ENCODE measurements at places on chromosomes 7 and 10.

- DNase-seq = no peak
These were observed 84.6 kb downstream of the CH25H start for GRCh38 chr10:89122433-89123051.

DNA sequence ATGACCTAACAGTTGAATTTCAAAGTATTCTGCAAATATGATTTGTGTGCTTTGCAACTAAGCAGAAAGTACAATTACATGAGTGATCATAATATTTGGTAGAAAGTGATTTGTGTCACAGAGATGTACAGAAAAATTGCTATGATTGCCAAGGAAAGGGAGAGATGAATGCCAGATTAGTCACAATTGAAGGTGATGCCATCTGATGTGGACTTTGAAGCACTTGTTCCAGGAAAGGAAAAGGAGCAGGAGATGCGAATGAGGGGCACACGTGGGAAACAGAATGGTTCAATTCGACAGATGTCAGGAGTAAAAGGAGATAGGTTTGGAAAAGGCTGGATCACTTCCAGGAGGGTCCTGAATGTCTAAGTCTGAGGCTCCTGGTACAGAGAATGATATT lies 153.1 kb upstream of the LAMB4 start:
- no peak for DNase-seq

- DNase-seq = no peak
These were observed 8.3 kb downstream of the ATOH7 start for GRCh38 chr10:68223535-68224165.

DNA sequence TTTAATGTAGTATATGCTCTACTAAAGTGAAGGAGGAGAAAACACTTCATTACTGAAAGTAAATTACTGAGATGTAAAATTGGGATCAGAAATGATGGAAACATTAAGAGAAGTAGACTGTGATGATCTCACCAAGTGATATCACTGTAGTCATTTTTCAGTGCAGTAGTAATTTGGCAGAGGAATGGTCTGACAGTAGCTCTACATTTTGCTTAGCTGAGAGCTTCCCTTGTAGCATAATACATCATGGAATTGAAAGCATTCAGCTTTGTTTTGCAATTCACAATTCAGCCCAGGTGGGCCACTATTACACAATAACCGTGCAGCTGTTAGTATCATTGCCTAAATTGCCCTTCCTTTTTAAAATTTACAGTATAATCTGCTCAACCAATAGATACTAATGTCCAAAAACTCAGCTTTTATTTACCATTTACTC lies 19.4 kb upstream of the CABCOCO1 start:
- no peak for DNase-seq

DNA sequence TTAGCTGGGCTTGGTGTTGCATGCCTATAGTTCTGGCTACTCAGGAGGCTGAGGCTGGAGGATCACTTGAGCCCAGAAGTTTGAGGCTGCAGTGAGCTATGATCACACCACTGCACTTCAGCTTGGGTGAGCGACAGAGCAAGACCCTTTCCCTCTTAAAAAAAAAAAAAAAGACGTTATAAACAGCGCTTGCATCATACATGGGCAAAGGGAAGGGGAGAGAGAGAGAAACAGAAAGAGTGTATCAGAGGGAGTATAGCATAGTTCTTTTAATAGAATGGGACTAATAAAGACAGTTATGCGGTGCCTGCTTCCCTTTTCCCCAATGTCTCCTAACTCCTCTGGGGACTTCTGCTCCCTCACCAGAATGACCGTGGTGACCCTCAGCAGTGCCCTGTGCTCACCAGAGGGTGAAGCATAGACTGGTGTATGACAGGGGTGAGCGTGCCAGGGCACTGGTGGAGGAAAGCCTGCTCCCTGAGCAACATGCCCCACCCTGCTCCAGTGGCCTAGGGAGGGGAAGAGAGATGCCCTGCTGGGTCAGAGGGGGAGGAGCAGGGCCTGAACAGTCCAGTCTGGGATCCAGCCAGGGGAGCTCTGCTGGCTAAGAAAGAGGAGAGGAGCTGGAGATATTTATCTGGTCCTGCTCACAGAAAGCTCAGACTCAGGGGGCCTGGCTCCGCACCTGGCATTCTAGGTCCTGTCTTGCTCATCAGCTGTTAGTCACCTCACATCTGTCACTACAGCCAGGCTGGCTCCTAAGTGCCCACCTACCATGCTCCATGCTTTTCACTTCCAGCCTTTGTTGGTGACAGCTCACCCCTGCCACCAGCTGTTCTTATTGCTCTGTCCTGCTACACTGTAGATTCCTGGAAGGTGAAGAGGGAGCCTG lies 2.2 kb downstream of the PDZD7 start:
- DNase-seq = no peak

DNA sequence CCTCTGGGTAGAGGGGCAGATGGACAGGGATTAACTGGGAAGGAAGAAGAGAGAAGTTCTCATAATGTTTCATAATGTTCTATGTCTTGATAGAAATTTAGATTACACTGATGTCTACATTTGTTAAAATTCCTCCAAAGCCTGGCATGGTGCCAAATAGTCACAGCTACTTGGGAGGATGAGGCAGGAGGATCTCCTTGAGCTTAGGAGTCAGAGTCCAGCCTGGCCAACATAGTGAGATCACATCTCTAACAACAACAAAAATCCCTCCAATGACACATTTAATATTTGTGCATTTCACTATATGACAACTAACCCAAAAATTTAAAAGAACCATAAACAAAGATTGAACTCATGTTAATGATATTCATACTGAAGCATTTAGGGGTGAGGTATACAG lies 33.0 kb upstream of the PPP1R3C start:
- DNase-seq = no peak

DNA sequence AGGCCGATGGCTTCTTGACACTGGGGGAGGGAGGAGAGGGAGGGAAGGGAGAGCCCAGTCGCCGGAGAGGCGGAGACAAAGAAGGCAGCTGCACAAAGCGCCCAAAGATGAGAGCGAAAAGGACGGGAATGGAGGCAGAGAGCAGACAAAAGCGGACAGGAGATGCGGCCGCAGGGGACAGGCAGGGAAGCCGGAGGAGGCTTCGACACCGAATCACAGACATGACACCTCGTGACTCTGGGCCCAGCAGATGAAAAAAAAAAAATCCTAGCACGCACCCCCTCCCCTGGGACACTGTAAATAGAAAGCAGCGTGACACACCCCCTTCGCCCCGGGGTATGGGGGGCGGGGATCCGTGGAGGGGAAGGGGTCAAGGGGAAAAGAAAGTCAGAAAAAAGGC lies 976 bp downstream of the NAT16 start:
- no peak for DNase-seq

- no peak for DNase-seq
These were observed 191.7 kb upstream of the KLF6 start for GRCh38 chr10:3976718-3977117.

- DNase-seq = no peak
These were observed 93.0 kb upstream of the NPS start for GRCh38 chr10:127456122-127456521.

GRCh38 chr7:101957744-101958525 lies 140.5 kb downstream of the CUX1 start:
- no peak for DNase-seq

- no peak for DNase-seq
These were observed 1.3 kb downstream of the FIGNL1 start for GRCh38 chr7:50448823-50449222.

- DNase-seq = no peak
These were observed 220.5 kb downstream of the CDK14 start for GRCh38 chr7:90816511-90817142.

DNA sequence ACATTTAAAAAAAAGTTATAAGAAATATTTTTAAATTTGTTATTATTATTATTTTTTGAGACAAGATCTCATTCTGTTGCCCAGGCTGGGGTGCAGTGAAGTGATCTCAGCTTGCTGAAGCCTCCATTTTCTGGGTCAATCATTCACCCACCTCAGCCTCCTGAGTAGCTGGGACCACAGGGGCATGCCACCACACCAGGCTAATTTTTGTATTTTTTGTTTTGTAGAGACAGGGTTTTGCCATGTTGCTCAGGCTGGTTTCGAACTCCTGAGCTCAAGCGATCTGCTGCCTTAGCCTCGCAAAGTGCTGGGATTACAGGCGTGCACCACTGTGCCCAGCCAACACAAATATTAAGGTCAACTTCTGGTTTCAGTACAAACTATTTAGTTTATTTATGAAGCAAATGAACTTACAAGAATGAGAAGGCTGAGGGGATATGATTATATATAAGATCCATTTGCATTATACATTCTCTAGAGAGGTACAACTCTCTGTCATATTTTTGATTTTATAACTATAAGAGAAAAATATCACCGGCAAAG lies 45.9 kb upstream of the FAM133B start:
- no peak for DNase-seq

Measured in activated gamma-delta T cell treated with anti-CD3 and anti-CD28 coated beads, Interleukin-2, amount 50 U/mL, for 16 hours (primary cell).